ENCODE measurements at places on chromosomes 1 and 21. TPM values are rescaled to one million over a fixed set of nuclear protein-coding genes. Genes with fewer than 3 reads are reported as not detected.

GBP3 gene
- 23.3 TPM for polyA plus RNA-seq

CDK11A gene
- 26.7 TPM for polyA plus RNA-seq

CLEC20A gene
- 0.26 TPM for polyA plus RNA-seq

GJC2 gene
- polyA plus RNA-seq, result 0.57 TPM

PANK4 gene
- 22.5 TPM for polyA plus RNA-seq

CYP2J2 gene
- 1.8 TPM for polyA plus RNA-seq

S1PR1 gene
- 9.0 TPM for polyA plus RNA-seq

FCGR2B gene
- 0.49 TPM for polyA plus RNA-seq

IGSF3 gene
- 31.4 TPM for polyA plus RNA-seq

Data from left renal pelvis (tissue), 4 donors.